ENCODE measurements at places on chromosomes 2 and 18. TPM values are rescaled to one million over a fixed set of nuclear protein-coding genes. Genes with fewer than 3 reads are reported as not detected.

Gene DES
- not detected for total RNA-seq

Gene GPBAR1
- total RNA-seq: 2.6 TPM

Gene ARPC2
- 675 TPM for total RNA-seq

Gene LRRC30
- total RNA-seq: not detected

Gene CBLN2
- not detected for total RNA-seq

Gene ANTXR1
- total RNA-seq: not detected

Gene FKBP7
- total RNA-seq: 2.1 TPM

Gene CCL20
- total RNA-seq: not detected

Gene RIOK3
- 71.5 TPM for total RNA-seq

Gene SPOPL
- 30.0 TPM for total RNA-seq

Gene MAP2
- total RNA-seq: not detected

Gene INHBB
- total RNA-seq: not detected

Gene SETBP1
- total RNA-seq: 79.6 TPM

Gene LRRTM4
- total RNA-seq: not detected

Gene AQP12B
- not detected for total RNA-seq

Gene GLI2
- not detected for total RNA-seq

Gene RAD51AP2
- not detected for total RNA-seq

Gene CD302
- total RNA-seq: 0.55 TPM

Gene CXCR2
- total RNA-seq: 2.1 TPM

Gene GNAL
- total RNA-seq: 1.2 TPM

Gene UNC80
- not detected for total RNA-seq

Gene SLC30A3
- total RNA-seq: not detected

Gene DLGAP1
- not detected for total RNA-seq

Gene IL18R1
- 219 TPM for total RNA-seq

Gene ADRA2B
- total RNA-seq: not detected

Gene DPY30
- total RNA-seq: 40.4 TPM

Gene FAM237A
- total RNA-seq: not detected

Gene MSTN
- not detected for total RNA-seq

Gene C2orf74
- total RNA-seq: 8.3 TPM

Gene DNAJC5G
- total RNA-seq: not detected

Gene ZBTB14
- 17.5 TPM for total RNA-seq

Gene ADI1
- total RNA-seq: 24.7 TPM

Gene FOXI3
- not detected for total RNA-seq

Gene GPATCH11
- 13.2 TPM for total RNA-seq

Gene FSHR
- total RNA-seq: not detected

Gene FER1L5
- total RNA-seq: not detected

Gene TWSG1
- total RNA-seq: 65.5 TPM

Gene IL1RL1
- total RNA-seq: 57.7 TPM

Gene PCGF1
- 31.3 TPM for total RNA-seq

Gene HOXD10
- total RNA-seq: not detected

Gene ELOA2
- total RNA-seq: not detected

Gene CTLA4
- total RNA-seq: 13.7 TPM

Gene STK39
- 39.1 TPM for total RNA-seq

Gene RIT2
- total RNA-seq: not detected

Gene SERPINB7
- not detected for total RNA-seq

Gene NEU4
- total RNA-seq: 0.86 TPM

Gene UPP2
- total RNA-seq: not detected

Gene COPS7B
- total RNA-seq: 62.5 TPM

Gene WNT6
- total RNA-seq: not detected

Gene TTC39C
- 69.7 TPM for total RNA-seq

Gene PLCD4
- total RNA-seq: 0.74 TPM

Gene RNF125
- 12.0 TPM for total RNA-seq

Gene PRKAG3
- total RNA-seq: not detected

Gene PPIG
- total RNA-seq: 66.4 TPM

Gene CAPN13
- not detected for total RNA-seq

Gene IL36G
- total RNA-seq: not detected

Gene PSTPIP2
- 29.5 TPM for total RNA-seq

Gene PMAIP1
- 48.8 TPM for total RNA-seq

Gene KLHL30
- total RNA-seq: not detected

Measured in natural killer cell treated with Interleukin-12 subunit alpha and Interleukin-12 subunit beta and Interleukin-15 and Interleukin-18, amount 100 ng/mL, for 72 hours (primary cell).